ENCODE measurements at places on chromosomes 7 and 10.
A peak's percentile ranks its signal among the peaks of the same experiment; 100 is the strongest.

DNA sequence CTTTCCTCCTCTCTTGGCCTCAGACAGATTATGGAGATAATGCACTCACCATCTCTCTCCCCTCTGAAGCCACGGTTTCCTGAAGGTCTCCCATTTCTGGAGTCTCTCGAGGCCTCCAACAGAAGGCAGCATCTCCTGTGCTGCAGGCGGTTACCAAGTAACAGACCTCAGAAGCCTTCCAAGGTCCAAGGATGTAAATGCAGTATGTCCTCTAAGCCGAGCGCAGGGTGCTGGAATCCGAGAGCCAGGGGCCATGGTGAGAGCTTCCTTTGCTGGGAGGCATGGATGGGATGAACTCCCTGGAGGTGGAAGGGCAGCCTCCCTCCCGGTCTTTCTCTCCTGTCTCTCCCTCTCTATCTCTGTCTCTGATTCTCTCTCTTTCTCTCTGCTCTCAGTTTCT is 79.8 kb downstream of the ADARB2 start:
- no peak for DNase-seq

- no peak for DNase-seq
Observed at GRCh38 chr7:140239653-140239935, 62.8 kb upstream of the KDM7A start.

GRCh38 chr7:44104860-44105771 is 971 bp downstream of the AEBP1 start:
- peak; percentile 28 for DNase-seq

GRCh38 chr7:159098811-159099655 is 45.6 kb downstream of the VIPR2 start:
- no peak for DNase-seq

DNA sequence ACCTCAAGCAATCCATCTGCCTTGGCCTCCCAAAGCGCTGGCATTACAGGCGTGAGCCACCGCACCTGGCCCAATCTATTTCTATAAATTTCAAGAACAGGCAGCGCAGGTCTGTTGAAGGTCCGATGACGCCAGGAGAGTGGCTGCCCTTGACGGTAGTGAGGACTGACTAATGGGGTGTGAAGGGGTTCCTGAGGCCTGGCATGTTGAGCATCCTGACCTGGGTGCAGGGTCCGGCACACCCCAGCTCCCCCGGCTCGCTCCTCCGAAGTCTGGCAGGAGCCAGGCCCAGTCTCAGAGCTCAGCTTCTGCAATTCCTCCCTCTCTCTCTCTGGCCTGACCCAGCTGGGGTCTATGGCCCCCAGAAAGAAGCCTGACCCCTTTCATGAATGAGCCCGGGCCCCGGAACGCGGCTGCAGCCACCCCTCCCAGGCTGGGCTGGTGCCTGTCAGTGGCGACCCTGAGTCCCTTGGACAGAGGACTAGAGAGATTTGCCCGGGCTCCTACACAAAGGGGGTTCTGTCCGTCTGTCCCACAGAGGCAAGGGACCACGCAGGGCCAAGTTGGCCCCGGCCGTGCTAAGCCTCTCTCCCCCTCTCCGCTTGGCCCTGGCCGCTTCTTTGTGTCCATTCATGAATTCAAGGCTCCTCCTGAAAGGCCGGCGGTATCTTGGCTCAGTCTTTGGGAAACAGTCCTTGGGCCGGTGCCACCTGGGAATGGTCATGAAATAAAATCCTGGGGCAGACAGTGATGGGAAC is 18.8 kb downstream of the MMD2 start:
- DNase-seq, result no peak

DNA sequence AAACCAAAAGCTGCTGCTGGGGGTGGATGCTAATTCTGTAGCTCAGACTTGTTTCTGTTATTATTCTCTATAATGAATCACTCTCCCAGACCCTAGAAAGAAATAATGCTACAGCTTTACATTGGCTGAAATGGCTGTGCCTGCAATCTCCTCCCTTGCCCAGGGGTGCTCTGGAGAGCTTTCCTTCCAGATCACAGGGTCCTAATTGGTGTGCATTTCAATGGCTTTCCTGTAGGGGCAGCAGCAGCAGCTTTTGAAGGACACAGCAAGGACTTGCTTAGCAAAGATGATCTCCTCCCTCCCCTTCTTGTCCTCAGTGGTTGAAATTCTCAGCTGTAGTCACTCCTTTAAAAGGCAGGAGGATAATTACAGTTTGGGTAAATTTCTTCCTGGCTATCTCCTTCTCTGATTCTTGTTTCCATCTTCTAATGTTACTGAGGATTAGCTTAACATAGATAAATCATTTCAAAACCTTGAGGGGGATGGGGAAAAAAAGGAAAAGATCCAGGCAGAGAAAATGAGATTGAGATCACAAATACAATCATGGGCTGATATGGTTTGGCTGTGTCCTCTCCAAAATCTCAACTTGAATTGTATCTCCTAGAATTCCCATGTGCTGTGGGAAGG is 120.2 kb upstream of the CTTNBP2 start:
- DNase-seq, result peak; percentile 73

DNA sequence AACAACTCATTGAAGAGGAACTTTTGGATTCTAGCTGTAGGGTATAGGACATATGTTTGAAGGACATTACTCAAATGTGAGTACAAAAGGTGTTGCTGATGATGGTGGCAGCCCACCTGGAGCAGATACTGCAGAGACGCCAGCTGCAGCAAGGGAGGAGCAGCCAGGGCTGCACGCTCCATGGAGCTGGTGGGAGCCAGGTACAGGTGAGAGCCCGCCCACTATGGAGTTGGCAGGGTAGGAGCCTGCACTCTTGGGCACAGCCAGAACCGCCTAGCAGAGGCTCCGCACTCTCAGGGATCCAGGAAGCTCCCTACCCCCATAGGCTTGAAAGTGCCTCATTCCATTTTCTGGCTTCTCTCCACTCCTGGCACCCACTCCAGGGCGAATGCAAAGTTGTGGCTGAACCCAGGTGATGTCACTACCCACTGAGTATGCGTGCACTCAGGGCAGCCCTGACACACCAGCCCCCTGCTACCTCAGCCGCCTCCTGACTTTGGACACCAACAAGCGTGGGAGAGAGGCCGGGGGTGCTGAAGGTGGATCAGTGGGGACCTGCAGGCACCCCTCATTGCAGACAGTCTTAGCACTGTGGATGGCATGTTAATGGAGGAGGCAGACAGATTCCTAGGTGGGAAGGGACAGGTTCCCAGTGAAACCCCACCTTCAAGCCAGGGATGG is 761.1 kb downstream of the IPMK start:
- DNase-seq, result no peak

DNA sequence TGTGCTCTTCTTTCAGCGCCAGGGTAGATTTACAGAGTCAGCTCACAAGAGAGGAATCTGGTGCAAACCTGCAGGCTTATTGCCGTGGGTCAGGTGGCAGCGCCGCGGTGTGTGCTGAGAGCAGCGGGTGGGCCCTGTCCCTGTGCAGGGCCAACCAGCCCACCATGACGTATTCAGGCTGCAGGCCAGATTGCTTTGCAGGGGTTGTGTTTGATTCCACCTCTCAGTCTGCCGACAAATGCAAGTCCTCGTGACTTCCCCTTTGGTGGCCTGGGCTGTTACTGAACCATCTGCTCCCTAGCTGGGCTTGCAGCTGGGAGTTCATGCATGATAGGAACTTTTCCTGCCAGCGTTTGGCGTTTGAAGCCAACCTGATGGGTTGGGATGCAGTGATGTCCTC is 66.7 kb upstream of the LEP start:
- DNase-seq, result no peak

DNA sequence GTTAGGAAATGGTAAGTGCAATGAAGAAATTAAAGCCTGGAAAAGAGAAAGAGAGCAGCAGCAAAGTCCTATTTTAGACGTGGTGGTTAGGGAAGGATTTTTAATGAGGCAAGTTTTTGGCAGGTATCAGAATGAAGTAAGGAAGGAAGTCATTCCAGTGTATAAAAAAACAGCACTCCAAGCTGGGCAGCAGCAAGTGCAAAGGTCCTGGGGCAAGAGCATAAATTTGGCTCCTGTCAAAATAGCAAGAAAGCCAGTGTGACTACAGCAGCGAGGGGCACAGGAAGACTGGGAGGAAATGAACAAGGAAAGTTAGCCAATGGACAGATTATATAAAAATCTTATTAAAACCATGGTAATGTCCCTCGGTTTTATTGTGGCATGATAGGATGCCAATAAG is 90.2 kb downstream of the PPP1R3A start:
- no peak for DNase-seq

DNA sequence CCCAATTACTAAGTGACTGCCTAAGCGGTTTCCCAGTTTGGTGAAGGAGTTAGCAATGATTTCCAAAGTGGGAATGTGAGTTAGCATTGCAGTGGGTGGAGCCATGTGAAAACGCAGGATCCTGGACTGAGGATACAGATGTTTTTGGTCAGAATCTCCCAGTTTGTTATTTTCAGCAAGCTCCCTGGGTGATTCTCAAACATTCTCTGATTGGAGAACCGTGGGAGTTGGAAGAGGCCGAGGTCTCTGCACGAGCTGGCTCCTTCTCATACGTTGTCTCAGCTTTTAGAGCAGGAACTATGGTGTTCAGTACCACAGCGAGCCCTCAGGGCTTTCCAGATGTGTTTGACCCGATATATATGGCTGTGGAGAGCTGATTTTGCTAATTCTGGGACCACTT is 396.5 kb upstream of the NPVF start:
- DNase-seq, result no peak

- peak; percentile 71 for DNase-seq
Observed at GRCh38 chr7:144057954-144058353, 9.2 kb downstream of the OR2A5 start.

- DNase-seq, result no peak
Observed at GRCh38 chr7:127704211-127704610, 52.2 kb downstream of the SND1 start.

- DNase-seq, result no peak
Observed at GRCh38 chr10:131099028-131099726, 212.3 kb downstream of the TCERG1L start.

DNA sequence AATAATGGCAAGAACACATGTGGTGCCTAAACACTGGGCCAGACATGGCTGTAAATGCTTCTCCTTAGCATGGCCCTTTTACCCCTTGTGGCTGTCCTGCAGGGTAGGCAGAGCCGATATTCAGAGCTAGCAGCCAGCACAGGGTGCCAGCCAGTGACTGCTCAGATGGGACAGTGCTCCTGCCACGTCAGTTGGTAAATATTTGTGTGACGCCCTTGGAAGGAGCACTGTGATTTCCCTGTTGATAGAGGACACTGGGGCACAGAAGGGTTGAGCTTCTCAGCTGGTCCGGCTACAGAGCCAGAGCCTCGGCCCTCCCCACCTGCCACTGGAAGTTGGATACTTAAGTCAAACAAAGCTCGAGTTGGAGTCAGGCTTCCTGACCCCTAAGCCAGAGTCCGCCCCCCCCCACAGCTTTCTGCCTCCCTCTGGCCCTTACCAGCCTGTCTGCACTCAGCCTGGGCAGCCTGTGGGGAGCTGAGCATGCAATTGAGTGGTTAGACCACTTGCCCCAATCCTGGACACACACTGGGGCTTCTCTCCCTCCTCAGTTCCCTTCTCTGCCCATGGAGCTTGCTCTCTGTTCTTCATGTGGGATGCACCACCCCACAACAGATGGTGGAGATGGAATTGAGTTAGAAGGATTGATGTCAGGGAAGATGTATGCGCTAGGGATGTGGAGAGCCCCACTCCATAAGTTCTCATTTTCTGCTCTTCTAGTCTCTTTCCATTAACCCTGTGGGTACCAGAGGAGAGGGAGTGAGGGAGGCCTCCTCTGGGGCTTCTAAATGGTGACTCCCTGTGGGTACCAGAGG is 350.8 kb downstream of the PLXNA4 start:
- no peak for DNase-seq

- DNase-seq, result no peak
Observed at GRCh38 chr7:128454808-128455542, 703 bp upstream of the HILPDA start.

DNA sequence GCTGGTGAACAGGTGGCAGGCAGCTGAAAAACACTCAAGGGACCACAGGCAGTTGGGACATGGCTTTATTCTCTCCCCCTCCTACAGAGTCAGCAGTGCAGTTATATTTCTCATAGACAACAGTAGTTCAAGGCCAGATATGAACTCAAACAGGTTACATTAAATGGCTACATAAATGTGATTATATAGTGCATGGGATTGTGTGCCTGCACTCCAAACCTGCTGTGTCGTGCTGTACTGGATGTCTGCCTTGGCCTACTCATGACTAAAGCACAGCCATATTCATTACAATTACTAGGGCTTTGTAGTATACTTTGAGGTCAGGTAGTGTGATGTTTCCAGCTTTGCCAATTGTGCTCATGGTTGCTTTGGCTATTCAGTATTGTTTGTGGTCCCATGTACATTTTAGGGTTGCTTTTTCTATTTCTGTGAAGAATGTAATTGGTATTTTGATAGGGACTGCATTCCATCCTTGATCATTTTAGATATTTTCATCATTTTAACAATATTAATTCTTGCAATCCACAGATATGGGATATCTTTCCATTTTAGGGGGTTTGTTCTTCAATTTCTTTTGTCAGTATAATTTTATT is 393.6 kb downstream of the CNTNAP2 start:
- DNase-seq, result no peak

DNA sequence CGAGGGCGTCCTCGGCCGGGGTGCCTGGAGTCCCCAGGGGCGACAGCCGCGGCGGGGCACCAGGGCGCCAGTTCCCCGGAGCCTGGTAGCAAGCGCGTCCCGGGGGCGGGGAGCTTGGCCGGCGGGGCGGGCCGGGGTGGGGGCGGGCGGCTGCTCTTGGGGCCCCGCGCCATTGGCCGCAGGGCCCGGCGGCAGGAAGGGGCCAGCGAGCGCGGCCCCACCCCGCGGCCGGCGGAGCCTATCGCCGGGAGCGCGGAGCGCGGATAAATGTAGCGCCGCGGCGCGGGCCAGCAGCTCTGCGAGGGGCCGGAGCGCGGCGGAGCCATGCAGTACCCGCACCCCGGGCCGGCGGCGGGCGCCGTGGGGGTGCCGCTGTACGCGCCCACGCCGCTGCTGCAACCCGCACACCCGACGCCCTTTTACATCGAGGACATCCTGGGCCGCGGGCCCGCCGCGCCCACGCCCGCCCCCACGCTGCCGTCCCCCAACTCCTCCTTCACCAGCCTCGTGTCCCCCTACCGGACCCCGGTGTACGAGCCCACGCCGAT is at the start of gene HHEX:
Gene HHEX (plus strand): TSS at position 293 of the 548 bp plus-strand sequence. CDS start 32 bp downstream, at position 325.
- DNase-seq, result peak; percentile 41

- no peak for DNase-seq
Observed at GRCh38 chr10:100041306-100042002, 31.7 kb upstream of the DNMBP start.

- no peak for DNase-seq
Observed at GRCh38 chr10:32347363-32348022, 535 bp upstream of the EPC1 start.

DNA sequence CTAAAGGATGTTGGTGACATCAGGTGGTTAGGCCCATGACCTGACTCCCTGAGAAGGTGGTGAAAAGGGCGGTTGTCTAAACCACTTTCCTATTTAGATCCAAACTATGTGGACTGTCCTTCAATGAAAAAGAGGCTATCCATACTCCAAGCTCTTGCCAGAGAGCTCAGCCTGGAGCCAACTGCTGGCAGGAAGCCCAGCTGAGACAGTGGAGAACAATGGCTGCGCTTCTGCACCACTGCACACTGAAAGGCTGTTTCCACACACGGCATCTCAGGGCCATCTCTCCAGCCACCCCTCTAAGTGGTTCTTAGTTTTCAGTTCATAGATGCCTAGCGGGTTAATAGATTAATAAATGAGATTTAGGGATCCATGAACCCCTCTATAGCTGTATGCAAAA is 488.8 kb upstream of the ZMIZ1 start:
- no peak for DNase-seq
